ENCODE measurements at places on chromosomes 13 and 19.

- DNase-seq: no peak
Observed at GRCh38 chr19:12453495-12453894, 12.7 kb upstream of the ZNF443 start.

- DNase-seq: no peak
Observed at GRCh38 chr13:78401873-78402707, 201.3 kb downstream of the POU4F1 start.

- no peak for DNase-seq
Observed at GRCh38 chr19:49790866-49791265, 22.2 kb downstream of the FUZ start.

- DNase-seq: peak; percentile 26
Observed at GRCh38 chr19:29771708-29772414, 39.9 kb upstream of the CCNE1 start.

DNA sequence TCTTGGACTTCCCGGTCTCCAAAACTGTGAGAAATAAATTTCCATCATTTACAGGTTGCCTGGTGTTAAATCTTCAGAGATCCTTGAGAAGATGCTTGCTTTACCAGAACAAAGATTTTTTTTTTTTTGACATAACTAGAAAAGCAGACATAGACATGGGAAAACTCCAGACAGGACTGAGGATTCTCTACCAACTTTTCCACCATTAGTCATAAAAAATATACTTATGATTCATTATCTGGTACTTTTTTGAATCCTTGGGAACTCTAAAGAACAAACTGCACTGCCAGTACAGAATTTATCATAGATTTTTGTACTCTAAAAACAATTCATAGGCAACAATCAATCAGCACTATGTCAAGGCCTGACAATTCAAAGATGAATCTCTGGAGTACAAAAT, 487.6 kb downstream of the EFNB2 start:
- DNase-seq: no peak

GRCh38 chr13:94515374-94515773, 35.9 kb upstream of the DCT start:
- no peak for DNase-seq

- no peak for DNase-seq
Observed at GRCh38 chr19:3585301-3586126, at the start of gene GIPC3. Gene GIPC3, plus strand, starts transcription at chr19:3585478. Its CDS starts 120 bp downstream, at chr19:3585598.

- DNase-seq: no peak
Observed at GRCh38 chr13:41616151-41616550, 158.8 kb downstream of the RGCC start.

GRCh38 chr19:13881692-13882418, 4.9 kb downstream of the NANOS3 start:
- no peak for DNase-seq

All from NCI-H2171 treated with DMSO at 0.1 percent for 48 hours (cell line).